ENCODE measurements at places on chromosomes 3 and 15.
A peak's percentile ranks its signal among the peaks of the same experiment; 100 is the strongest.

- no peak for DNase-seq
Measured at GRCh38 chr3:190193210-190193609, 72.5 kb upstream of the P3H2 start.

- DNase-seq, result no peak
Measured at GRCh38 chr3:55128225-55128823, 200.5 kb upstream of the LRTM1 start.

DNA sequence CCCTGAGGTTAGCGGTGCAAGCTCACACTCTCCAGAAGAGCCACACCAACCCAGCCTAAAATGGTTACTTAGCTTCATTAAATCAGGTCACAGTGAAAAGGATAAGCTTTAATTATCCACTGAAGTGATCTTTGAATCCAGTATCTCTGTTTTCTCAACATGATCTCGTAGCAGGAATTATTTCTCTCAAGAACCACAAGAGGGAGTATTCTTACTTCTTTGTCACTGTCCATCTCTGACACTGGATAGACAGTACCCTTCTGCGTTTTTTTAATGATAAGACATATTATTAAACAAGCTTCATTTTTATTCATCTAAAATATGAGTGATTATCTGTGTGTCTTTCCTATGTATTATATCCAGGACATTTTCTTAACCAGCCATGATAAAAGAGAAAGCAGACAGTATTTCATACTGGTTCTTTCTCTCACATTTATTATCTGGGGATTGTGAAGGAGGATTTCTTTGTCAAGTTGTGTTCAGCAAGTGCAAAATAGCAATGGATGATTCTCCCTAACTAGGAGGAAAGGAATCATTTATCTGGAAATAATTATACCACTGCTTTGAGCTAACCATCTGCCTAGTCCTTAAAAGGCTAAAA lies 105.4 kb upstream of the CCDC54 start:
- no peak for DNase-seq

GRCh38 chr3:80230962-80231361 lies 463.2 kb upstream of the ROBO1 start:
- DNase-seq, result no peak

DNA sequence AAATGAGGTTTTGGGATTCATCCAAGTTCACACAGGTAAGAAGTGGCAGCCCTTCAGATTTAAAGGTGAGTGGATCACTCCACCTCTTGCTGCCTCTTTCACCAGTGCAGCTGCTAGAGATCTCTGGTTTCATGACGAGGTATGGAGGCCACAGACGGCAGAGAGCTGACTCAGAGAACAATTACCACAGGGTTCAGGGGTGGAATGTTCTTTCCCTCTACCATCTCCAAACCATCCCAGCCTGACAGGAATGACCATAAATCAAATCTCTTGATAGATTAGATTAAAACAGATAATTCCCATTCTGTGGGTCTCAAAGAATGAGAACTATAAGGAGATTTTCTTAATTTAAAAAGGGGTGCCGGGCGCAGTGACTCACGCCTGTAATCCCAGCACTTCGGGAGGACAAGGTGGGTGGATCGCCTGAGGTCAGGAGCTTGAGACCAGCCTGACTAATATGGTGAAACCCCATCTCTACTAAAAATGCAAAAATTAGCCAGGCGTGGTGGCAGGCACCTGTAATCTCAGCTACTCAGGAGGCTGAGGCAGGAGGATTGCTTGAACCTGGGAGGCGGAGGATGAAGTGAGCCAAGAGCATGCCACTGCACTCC lies 174.2 kb upstream of the ATP11B start:
- no peak for DNase-seq

- DNase-seq, result no peak
Measured at GRCh38 chr3:18236726-18237125, 188.4 kb downstream of the SATB1 start.

GRCh38 chr3:177773717-177774116 lies 576.4 kb upstream of the TBL1XR1 start:
- DNase-seq, result no peak

DNA sequence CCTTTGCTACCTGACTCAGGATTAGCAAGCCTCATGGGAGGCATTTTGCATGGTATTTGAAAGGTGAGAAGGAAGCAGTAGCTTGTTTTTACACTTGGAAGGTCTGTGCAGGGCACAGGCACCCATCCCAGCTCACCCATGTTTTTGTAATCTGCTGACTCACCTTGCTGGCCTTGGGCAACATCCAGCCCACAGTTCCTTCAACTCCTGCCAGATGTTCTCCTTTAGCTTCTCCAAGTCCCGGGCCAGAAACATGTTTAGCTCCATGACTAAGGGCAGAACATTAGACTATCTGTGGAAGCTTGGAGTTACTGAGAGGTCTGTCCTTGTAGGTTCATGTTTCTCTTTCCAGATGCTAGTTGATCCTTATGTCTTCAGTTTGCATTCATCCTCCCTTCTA lies 12.4 kb upstream of the ZNF770 start:
- no peak for DNase-seq

DNA sequence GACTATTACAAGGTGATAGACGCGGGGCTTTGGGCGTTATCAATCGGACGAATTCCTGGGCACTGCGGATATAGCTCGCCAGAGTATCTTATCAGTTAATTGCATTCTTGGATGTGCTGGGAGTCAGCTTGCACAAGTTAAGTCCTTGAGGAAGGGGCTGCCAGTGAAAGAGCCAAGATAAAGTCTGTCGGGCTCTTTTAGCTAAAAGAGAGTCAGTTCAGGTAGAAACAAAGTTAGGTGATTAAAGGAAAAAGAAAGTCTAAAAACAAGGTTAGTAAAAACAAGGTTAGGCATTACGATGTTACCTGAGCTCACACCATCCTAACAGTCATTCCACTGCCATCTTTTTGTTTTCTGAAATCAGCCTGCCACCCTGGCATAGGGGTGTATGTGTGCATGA lies 6.1 kb upstream of the MCF2L2 start:
- no peak for DNase-seq

- no peak for DNase-seq
Measured at GRCh38 chr15:89680282-89680873, 1.2 kb upstream of the PLIN1 start.

DNA sequence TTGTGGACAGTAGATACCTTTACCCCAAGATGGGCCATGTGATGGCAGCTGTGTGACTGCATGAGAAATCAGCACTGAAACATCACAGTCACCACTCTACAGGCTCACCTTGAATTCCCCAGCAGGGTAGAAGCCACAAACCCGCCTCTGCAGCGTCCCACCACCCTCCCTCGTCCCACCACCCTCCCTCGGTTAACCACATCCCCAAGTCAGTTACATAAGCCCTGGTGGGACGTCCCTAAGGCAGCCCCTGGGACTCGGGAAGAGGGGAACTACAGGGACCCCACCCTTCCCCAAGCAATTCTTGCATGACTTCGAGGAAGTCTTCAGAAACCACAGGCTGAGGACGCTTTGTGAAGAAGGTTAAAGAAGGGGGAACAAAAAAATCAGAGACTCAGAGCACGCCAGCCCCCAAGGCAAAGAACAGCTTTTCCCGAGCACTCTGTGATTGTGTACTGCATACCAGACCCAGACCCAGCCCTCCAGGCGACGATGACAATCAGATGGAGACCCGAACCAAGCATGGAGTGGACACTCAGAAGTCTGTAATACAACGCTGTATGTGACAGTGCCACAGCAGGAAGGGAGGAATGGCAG lies 60.5 kb downstream of the SH3BP5 start:
- DNase-seq, result peak; percentile 72

DNA sequence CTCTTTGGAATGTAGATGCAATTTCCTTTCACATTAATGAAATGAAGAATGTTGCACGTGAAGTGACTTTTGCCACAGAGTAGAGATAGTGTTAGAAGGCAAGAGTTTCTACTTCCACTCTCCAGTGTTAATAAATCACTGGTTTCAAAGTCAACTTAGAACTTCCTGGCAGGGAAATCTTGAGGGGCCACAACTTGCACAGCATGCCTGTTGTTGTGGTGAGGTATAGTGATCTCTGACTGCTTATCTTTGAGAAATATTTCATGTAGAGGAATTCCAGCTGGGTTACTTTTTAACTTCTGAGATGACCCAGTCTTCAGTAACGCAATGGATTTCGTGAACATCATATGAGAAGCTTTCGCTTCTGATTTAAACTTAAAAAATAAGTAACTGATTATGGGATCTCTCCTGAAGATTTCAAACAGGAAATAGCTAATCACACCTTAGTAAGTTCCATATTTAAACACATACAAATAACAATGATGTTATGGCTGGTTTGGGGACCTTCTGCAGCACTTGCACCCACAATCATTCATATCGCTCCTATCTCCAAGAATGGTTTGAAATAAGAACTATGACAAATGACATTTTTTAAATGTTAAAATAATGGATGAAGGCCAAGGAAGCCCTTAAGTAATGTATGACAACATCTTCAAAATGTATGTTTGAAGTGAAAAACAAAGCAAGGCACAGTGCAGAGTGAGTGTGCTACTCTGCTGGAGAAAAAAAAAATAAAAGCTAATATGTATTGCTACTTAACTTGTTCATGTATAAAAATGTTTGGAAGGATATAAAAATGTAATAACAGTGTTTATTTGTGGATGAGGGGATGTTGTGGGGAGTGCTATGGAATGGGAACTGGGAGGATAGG lies 726.5 kb upstream of the NECTIN3 start:
- DNase-seq, result no peak

GRCh38 chr15:77983091-77983707 lies 94.3 kb downstream of the TBC1D2B start:
- DNase-seq, result no peak

DNA sequence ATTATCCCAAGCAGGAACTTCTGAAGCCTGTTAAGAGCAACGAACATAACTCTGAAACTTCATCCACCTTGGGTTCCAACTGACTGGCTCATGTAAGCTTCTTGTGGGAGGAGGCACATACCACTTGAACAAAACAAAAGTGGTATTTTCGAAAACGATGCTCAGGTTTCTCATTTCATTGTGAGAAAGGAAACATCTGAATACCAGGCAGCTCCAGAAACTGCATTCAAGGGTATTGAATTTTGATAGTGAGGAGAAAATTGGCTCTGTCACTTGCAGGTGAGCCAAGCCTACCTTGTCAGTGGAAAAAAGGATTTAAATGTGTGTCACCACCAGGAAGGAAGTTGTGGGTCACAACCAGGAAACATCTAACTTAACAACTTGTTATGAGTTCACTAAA lies 218.1 kb upstream of the SATB1 start:
- DNase-seq, result no peak

GRCh38 chr3:197491923-197492664 lies 63.7 kb downstream of the BDH1 start:
- no peak for DNase-seq

- no peak for DNase-seq
Measured at GRCh38 chr15:77807115-77807514, 174.4 kb upstream of the LINGO1 start.

DNA sequence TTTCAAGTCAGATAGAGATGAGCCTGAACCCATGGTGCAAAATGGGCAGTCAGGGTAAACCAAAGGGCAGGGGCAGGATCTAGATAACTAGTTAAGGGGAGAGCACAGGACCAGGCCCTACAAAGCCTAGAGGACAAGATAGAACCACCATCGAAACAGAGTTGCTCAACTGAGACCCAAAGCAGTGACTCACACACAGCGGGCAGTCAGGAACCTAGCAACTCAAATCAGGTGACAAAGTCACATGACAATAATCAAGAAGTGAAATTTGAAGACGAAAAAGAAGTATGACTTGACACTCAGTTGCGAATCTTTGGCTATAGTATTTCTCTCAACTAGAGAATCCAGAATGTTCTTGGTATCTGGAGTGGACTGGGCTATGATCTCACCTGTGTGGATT lies 136.0 kb upstream of the PTPRG start:
- no peak for DNase-seq

GRCh38 chr15:41961001-41961518 lies 11.3 kb downstream of the EHD4 start:
- no peak for DNase-seq

DNA sequence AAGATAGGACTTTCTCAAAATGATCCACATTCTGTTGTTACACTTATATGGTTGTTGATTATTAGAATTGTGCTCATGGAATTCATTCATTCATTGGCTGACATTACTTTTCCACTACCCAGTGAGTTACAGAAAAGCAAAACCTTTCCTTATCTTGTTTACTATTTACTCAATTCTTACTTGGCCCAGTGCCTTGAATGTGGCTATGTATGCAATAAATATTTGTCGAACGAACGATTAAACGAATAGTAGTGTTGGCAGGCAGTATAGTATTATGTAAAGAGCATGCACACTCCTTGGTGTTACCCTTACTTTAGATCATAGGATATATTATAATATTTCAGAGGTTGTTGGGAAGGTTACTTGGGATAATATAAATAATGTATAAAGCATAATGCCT lies 31.0 kb downstream of the CTDSPL2 start:
- no peak for DNase-seq

GRCh38 chr3:67647390-67647878 lies 7.0 kb downstream of the SUCLG2 start:
- DNase-seq, result no peak

GRCh38 chr15:73750438-73750837 lies 2.7 kb downstream of the INSYN1 start:
- DNase-seq, result no peak

DNA sequence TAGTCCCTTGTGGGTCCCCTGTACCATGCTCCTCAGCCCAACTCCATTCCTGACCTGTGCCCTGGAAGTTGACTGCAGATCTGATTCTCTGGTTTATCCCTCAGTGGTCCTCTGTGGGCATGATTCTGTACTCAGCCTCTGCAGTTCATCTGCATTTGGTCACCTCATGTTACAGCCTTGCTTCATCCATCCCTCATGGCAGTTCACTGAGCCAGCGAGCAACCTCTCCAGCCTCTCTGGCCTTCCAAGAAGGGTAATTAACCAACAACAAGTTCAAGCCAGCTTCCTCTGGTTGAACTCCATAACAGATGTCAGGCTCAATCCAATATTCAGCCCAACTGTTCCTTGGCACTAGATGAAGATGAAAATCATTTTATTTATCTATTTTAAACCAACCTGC lies 509.5 kb downstream of the NTRK3 start:
- DNase-seq, result no peak

- DNase-seq, result no peak
Measured at GRCh38 chr15:78061963-78062427, 15.5 kb downstream of the TBC1D2B start.

DNA sequence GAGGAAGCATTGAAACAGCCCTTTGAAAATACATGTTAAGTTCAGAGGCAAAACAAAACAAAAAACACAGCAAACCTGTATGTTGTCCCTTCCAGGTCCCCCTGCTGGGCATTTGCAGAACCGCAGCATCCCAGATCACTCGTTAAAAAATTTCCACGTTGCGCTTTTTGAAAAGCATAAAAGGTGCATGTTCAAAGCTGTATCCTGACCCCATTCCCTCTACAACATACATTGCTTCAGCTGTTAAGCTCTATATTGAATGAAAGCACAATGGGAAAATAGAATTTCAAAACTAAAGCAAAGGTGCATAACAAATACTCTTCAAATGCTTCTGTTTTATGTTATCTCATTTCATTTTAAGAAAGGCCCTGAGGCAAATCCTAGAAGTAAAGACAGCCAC lies 328.3 kb downstream of the THSD4 start:
- DNase-seq, result no peak

DNA sequence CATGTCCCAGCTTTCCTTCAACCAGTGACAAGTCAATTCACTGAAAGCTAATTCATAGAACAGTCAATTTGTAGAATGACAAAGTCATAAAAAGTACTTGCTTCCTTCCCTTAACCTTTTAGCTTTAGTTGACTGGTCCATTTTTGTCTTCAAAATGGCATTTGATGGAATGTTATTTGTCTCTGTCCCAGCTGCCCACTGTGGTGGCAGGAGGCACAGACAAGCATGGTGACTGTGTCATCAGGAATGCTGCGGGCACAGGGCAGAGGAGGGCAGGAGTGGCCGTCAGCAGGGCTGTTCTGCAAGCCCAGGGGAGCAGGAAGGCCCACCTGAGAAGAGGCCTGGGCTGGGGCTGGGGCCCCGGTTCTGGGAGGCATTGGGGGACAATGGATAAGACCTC lies 10.0 kb downstream of the IQSEC1 start:
- no peak for DNase-seq

Data from activated T-helper 1 cell treated with Interleukin-2 at 50 U/mL for 16 hours (primary cell).